ENCODE measurements at places on chromosomes 16 and 17.

DNA sequence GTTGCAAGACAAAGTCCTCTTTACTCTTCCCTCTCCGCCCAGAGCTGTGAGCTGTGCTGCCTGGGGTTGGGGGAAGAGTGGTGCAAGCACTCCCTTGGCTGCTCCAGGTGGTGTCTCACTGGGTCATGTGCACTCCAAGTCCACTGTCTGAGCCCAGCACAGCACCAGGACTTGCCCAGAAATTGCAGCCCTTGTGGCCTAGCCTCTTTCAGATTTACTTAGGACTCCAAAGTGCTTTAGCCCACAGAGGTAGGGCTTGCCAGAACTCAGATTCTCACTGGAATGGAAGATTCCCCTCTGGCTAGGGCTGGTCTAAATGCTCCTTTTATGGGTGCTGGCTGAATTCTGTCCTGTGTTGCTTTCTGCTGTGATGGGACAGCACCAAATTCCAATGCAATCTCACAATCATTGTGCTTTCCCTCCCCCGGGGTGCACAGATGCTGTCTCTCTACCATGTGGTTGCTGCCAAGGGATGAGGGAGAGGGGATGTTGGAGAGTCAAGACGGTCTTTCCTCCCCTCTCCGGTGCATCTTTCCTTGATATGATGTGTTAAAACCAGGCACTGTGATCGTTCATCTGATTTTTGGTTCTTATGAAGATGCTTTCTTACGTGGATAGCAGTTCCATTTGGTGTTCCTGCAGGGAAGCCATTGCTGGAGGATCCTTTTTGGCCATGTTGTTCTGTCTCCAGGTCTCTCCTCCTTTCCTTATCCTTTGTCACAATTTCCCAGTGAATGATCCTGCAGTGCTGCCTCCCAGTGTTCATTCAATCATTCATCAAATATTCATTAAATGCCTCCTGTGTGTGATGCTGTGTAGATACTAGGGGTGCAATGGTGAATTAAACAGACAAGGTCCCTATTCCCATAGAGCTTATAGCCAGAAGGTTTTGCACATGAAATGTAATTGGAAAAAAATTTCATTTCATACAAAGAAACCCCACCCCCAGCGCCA is 216.3 kb downstream of the SPECC1 start:
- DNase-seq, result no peak

GRCh38 chr17:65941356-65941899 is 250.5 kb downstream of the CEP112 start:
- no peak for DNase-seq

DNA sequence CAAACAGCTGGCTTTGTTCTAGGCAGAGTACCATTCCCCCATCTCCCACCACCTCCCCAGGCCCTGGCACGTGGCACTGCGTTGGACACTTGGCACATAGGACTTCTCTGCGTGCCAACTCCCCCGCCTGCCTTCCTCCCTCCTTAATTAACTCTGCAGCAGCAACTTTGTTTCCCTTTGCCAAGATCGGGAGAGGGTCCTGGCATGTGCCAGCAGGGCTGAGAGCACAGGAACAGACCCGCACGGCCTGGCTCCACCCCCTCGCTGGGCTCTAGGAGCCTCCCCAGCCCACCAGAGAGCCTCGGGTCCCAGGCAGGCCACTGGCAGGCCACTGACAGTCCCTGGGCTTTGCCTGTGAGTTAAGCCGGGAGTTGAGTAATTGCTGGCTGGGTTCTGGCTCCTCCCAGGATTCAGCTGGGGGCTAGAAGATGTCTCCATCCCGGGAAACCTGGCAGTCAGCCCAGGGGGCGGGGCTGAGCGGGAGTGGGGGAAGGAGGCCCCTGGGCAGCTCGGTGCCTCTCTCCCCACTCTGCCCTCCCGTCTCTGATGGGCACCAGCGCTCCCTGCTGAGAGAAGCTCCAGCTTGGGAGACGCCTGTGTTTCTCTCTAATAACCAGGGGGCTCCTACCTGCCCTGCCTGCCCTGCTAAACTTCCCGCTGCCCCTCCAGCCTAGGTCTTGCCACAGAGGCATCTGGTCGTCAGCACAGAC is 224.0 kb upstream of the TNRC6C start:
- no peak for DNase-seq

GRCh38 chr17:1908699-1909309 is 79.0 kb downstream of the RPA1 start:
- peak; percentile 38 for DNase-seq

GRCh38 chr16:56841233-56841632 is 23.8 kb upstream of the SLC12A3 start:
- DNase-seq, result no peak
